Chondrocyte (in vitro differentiated cells): ENCODE measurements at places on chromosomes 12 and 14. TPM values are rescaled to one million over a fixed set of nuclear protein-coding genes. Genes with fewer than 3 reads are reported as not detected.

DNA sequence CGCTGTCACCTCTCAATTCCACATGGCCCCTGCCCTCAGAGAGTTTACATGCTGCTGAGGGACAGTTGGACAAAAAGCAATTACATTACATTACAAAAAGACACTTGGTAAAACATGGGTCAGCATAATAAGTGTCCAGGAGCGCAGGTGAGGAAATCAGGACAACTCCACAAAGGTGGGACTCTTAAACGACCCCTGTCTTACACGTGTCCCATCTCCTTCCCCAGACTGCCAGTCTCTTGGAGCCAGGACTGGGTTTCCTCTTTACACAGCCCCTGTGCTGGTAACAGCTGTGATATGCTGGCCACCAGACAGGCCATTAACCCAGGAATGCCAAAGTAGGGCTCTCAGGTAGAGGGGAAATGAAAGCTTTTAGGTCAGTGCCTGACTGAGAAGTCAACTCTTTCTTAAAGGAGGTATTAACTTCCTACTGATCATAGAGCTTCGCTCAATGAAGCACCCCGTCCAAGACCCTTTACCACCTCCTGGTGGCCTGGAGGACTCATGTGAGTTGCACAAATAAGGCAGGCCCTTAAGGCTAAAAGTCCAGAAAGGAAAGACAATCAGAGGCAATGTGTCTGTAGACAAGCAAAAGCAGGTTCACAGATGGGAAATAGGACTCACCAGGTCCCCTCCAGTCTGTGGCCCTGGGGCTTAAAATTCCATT is 55.5 kb downstream of the ANO2 start:
- no peak for DNase-seq

GRCh38 chr12:32051511-32052211 is 55.0 kb upstream of the BICD1 start:
- no peak for DNase-seq

- DNase-seq: no peak
Measured at GRCh38 chr14:29821661-29822429, 105.8 kb downstream of the PRKD1 start.

GRCh38 chr14:64074961-64075612 is 219.1 kb downstream of the ESR2 start:
- no peak for DNase-seq

DNA sequence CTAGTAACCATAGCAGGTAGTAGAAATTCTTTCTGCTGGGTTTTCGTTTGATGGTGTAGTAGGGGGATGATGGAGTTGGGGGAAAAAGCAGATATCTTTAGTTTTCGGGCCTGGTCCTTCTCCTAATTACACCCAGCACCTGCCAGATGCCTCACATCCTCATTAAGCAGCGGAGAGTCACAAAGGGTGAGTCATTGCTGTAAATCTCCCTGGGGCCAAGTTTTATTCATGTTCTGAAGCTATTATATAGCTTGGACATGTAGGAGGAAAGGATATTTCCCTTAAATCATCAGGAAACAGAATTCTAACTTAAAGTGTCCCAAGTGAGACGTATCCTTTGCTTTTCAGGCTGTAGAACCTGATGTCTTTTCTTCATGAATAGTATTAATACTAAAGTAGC is 4.9 kb upstream of the NECAP1 start:
- no peak for DNase-seq

DNA sequence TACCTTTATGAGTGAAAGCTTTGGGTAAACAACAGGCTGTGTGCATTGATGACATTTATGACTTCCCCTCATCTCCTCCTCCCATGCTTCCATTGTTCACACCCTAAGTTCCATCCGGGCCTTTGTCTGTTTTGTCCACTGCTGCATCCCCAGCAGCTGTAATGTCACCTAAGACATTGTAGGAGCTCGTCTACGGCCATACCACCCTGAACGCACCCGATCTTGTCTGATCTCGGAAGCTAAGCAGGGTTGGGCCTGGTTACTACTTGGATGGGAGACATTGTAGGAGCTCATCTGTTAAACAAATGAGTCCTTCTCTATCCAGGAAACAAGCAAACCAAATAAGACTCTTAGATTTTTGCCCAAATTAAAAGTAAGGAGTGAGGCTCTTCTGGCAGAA is 40.4 kb upstream of the SYCP3 start:
- DNase-seq: no peak

GRCh38 chr12:123971770-123972456 is 718 bp downstream of the CCDC92 start:
- DNase-seq: no peak

DNA sequence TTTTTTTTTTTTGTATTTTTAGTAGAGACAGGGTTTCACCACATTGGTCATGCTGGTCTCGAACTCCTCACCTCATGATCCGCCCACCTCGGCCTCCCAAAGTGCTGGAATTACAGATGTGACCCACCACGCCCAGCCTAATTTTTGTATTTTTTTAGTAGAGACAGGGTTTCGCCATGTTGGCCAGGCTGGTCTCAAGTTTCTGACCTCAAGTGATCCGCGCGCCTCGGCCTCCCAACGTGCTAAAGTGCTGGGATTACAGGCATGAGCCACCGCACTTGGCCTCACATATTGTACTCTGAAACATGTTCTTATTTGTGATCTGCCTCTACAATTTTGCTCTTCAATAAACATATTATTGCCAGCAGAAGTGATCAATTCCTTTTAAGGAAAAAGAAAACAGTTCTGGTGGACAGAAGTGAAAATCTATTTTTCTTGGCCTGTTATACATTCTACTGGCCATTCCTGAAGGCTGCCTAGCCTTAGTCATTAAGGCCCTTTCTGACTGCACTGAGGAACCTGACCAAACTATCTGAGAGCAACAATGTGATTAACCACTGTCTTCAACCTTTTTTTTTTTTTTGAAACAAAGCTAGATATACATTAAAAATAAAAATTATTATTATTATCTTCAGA is 36.1 kb downstream of the SNX6 start:
- peak; percentile 21 for DNase-seq

DNA sequence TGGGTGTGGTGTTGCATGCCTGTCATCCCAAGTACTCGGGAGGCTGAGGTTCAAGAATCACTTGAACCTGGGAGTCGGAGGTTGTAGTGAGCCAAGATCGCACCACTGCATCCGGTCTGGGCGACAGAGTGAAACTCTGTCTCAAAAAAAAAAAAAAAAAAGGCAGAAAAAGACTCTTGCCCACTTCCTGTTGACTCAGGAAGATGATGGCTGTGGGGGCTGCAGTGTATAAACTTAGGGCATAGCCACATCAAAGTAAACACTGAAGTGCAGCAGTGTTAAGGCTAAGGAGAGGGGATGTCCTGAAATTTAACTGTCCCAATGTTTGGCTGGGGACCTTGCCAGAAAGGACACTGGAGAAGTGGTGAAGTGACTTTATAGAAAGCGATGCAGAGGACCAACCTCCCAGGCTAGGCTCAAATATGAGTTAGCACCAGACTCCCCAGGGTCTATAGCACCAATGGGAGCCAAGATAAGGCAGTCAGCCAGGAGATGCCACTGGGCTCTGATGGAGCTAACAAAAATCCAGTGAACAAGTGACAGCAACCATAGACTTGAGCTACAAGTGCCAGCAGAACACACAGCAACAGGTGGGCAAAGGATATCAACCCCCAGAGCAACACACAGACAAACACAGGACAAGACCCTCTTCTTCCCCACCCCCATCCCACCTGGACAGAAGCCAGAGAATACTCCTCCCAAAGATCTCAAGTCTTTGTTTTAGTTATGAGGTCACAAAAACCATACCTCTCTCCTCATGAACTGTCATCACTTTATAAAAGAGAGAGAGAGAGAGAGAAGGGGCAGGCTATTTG is 28.0 kb downstream of the NELL2 start:
- DNase-seq: no peak

LALBA gene
- not detected in 3 replicates for total RNA-seq

HOTAIR gene
- not detected in 3 replicates for total RNA-seq

FSCB gene
- not detected in 3 replicates for total RNA-seq

OR4N2 gene
- total RNA-seq: not detected in 3 replicates

NDRG2 gene
- total RNA-seq: 5.7 to 6.9 TPM (median 6.3 TPM) in 3 replicates
